ENCODE measurements at places on chromosomes 7 and 10.
A peak's percentile ranks its signal among the peaks of the same experiment; 100 is the strongest.

DNA sequence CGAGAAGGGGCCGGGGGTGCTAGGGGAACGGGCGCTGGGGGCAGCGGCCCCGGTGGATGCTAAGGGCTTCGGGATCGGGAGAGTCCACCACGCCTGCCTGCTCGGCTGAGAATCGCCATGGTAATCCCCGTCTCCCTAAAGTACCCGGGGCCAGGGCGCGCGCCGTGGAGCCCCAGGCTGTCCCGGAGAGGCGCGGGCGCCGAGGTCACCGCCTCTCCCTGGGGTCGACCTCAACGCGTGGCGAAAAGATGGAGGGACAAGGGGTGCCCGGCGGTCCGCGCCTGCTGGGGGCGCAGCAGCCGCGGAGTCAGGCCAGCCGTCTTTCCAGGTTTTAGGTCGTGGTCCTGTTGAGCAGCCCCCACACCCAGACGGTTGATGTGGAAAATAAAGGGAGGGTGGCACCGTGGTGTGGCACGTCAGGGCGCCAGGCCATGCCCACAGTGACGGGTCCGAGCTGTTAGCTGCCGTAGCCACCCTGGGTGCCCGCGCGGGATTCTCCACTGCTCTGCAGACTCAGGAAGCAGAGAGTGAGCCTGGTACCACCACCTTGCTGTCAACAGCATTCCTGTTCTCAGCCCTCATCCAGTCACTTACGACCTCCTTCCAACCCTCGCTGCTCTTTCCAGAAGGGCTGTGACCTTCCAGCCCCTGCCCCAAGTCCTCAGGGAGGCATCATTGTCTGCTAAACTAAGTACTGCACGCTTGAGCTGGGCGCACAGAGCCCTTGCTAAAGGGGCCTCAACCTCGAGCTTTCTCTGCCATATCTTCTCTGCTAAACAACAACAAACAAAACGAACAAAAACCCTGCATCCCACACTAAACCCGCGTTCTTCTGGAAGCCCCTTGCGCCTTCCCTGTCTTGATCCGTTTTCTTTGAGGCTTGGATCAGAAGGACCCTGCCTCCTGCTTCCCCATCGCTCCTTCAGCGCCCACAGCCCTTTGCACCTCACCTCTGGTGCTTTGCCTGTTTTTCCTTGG is 666 bp downstream of the SMKR1 start:
- no peak for DNase-seq

DNA sequence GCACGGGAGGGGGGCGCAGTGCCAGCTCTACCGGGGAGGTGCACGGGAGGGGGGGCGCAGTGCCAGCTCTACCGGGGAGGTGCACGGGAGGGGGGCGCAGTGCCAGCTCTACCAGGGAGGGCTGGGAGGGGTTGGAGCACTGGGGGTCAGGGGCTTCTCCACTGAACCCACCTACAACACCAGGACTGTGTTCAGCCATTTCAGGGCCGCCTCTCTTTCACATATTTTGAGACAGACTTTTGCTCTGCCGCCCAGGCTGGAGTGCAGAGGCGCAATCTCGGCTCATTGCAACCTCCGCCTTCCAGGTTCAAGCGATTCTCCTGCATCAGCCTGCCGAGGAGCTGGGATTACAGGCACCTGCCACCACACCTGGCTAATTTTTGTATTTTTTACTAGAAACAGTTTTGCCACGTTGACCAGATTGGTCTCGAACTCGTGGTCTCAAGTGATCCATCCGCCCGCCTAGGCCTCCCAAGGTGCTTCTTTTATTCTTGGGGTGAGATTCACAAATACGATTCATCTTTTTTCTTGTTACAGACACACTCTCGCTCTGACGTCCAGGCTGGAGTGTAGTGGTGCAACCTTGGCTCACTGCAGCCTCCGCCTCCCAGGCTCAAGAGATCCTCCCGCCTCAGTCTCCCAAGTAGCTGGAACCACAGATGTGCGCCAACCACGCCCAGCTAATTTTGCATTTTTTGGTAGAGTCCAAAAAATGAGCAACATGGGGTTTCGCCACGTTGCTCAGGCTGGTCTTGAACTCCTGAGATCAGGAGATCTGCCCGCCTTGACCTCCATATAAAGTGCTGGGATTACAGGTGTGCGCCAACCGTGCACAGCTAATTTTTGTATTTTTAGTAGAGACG is 37.0 kb downstream of the ADAP1 start:
- no peak for DNase-seq

- no peak for DNase-seq
Measured at GRCh38 chr7:28018446-28018845, 162.1 kb downstream of the JAZF1 start.

DNA sequence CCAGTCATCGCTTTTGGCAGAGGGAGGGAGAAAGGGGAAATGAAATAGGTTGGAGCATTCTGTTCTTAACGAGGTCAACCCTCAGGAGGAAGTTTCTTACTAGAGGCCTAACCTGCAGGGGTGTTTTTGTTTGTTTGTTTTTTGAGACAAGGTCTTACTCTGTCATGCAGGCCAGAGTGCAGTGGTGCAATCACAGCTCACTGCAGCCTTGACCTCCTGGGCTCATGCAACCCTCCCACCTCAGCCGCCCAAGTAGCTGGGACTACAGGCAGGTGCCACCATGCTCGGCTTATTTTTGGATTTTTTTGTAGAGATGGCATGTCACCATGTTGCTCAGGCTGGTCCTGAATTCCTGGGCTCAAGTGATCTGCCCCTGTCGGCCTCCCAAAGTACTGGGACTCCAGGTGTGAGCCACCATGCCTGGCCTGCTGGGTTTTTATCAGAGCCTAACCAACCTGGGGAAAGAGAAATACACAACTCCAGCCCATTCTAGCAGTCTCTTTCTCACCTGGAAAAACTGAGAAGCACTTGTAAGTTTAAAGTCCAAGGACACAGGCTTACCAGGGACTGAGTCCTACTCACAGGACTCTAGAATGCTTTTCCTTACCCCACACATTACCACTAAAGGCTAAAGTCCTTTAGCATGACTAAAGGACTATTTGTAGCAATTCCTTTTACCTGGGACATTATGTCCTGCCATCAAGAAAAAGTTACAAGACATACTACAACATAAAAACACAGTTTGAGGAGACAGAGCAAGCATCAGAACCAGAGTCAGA is 101.0 kb upstream of the EGFR start:
- no peak for DNase-seq

DNA sequence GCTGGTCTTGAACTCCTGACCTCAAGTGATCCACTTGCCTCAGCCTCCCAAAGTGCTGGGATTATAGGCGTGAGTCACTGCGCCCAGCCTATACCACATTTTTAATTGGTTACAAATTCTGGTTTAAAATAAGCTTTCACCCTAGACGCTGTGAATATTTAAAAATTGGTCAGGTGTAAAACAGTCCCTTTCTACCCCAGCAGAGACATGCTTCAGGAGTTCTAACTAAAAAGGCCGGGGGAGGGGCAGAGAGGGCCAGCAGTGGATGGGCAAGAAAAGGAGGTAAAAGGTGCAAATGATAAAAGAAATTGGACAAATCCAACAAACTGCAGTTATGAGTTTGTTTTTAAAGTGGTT is 70.0 kb downstream of the WAPL start:
- no peak for DNase-seq

DNA sequence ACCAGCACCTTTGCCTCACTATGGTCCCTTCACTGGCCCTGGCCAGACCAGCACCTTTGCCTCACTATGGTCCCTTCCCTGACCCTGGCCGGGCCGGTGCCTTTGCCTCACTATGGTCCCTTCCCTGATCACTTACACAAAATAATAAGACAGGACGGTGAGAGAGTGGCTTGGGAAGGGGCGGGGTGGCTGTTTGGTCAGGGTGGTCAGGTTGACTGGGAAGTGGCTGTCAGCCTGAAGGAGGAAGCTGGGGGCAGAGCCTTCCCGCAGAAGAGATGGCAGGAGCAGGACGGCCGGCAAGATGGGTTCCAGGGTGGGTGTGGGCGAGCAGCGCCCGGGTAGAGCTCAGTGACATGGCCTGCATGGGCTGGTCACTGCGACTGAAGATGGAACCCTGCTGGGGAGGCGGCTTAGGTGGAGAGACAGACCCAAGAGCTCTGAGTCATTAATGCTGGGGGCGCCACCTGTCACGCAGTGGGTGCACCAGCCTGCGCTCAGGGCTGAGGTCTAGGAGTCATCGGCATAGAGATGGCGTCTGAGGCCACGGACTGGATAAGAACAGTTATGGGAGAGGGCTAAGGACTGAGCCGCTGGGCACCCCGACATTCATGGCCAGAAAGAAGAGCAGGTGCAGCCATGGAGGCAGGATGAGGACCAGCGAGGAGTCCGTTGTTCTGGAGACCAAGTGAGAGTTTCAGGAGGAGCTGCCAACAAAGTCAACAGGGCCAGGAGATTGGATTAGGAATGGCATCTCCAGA is 91.8 kb downstream of the CHST15 start:
- no peak for DNase-seq

- DNase-seq: no peak
Measured at GRCh38 chr7:108001764-108002725, 916 bp downstream of the LAMB1 start.

DNA sequence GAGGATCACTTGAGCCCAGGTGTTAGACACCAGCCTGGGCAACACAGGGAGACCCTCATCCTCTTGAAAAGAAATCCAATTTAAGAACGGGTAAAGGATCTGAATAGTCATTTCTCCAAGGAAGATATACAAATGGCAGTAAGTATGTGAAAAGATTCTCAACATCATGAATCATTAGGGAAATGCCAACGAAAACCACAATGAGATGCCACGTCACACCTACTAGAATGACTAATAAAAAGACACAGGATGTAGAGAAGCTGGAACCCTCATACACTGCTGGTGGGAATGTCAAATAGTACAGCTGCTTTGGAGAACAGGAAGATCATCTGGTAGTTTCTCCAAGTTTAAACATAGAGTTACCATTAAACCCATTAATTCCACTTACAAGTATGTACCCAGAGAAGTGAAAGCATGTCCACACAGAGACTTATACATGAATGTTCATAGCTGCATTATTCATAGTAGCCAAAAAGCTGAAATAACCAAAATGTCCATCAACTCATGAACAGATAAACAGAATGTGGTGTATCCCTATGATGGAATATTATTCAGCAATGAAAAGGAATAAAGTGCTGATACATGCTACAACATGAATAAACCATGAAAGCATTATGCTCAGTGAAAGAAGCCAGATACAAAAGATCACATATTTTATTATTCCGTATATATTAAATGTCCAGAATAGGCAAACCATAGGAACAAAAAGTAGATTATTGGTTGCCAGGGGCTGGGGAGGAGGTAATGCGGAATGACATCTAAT is 13.1 kb upstream of the ZMIZ2 start:
- peak; percentile 79 for DNase-seq

GRCh38 chr10:127694580-127695193 is 42.3 kb upstream of the FOXI2 start:
- no peak for DNase-seq

- no peak for DNase-seq
Measured at GRCh38 chr7:100163006-100163531, 4.5 kb upstream of the TRAPPC14 start.

GRCh38 chr7:2612445-2613097 is 19.2 kb upstream of the TTYH3 start:
- no peak for DNase-seq

GRCh38 chr7:73974948-73975926 is 52.7 kb upstream of the ELN start:
- DNase-seq: no peak

- DNase-seq: no peak
Measured at GRCh38 chr10:96470116-96470743, 43.5 kb downstream of the TLL2 start.

DNA sequence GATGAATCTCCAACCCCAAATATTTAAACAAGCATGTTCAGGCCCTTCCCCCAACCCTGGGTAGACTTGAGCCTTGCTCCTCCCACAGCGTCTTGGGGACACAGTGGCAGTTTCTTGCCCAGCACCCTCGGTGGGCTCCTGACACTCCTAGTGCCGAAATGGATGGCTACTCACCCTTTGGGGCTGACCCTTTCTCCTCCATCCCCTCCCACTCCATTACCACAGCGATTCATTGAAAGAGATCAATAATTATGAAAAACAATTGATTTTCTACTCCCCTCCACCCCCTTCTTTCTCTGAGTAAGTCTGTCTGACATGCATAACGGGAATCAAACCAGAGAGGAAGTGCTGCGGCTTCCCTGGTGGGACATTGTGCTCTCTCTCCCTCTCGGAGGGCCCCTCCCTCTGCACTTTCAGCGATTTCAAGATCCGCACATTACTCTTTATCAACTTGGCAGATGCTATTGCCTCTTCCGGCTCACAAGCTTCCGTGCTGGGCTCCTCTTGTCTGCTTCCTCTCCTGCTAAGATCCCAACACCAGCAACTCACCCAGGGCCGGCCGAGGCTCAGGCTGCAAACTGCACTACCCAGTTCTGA is 79.0 kb upstream of the PLXNA4 start:
- no peak for DNase-seq

DNA sequence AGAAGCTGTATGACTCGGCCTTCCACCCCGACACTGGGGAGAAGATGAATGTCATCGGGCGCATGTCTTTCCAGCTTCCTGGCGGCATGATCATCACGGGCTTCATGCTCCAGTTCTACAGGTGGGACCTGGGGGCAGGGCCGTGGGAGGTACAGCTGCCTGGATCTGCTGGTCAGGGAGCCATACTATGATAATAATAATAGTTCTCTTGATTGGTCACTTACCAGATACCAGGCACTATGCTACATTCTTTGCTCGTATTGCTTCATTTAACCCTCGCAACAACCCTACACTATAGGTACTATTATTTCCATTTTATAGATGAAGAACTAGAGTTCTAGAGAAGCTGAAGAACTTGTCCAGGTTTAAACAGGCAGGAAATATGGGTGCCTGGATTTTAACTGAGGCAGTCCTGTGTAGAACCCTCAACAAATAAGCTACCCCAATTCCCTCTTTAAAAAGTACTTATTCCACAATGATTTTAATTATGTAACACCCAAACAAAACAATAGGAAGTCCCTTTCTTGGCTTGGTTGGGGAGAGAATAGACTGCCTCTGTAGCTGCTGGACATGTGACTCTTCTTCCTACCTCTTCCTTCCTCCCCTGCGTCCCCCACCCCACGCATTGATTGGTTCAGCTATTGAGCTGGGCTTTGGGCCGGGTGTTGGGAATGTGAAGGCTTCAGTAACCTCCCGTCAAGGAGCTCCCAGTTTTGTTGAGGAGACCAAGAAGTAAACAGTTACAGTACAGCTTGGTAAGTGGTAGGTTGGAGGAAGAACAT is 12.8 kb downstream of the SFXN2 start:
- no peak for DNase-seq

GRCh38 chr7:20268824-20269223 is 51.6 kb upstream of the MACC1 start:
- no peak for DNase-seq

DNA sequence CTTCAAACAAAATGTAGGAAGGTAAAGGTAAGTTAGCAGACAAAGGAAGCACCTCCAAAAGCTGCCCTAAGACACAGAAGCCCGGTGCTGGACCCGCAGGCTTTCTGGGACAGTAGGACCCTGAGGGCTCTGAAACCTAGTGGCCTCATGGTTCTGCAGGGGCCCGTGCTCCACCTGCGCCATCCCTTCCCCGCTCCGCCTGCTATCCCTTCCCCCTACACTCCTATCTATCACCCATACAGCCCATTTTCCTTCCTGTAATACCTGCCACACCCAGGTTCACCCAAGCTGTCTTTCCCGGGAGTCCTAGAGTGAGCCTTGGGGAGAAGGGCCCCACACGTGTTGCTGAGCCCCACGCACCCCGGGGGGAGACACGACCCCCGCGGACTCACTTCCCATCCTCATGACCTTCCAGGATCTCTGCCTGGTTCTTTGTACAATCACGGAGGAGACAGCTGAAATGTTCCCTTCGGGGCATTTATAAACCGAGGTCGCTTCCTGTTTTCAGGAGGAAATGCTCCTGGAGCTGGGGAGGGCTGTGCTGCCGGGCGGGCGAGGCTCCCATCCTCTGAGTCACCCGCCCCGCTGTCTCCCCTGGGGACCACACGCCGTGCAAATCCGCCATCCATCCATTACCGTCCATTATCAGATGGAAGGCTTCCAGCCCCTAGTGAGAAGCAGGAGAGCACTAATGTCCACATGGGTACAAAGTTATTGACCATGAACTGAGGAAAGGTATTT is 251.7 kb upstream of the PITRM1 start:
- DNase-seq: no peak
